ENCODE measurements at places on chromosomes 1 and 21. TPM values are rescaled to one million over a fixed set of nuclear protein-coding genes. Genes with fewer than 3 reads are reported as not detected.

GRCh38 chr1:97907886-97908285 lies 12.9 kb downstream of the DPYD start:
- DNase-seq = no peak

DNA sequence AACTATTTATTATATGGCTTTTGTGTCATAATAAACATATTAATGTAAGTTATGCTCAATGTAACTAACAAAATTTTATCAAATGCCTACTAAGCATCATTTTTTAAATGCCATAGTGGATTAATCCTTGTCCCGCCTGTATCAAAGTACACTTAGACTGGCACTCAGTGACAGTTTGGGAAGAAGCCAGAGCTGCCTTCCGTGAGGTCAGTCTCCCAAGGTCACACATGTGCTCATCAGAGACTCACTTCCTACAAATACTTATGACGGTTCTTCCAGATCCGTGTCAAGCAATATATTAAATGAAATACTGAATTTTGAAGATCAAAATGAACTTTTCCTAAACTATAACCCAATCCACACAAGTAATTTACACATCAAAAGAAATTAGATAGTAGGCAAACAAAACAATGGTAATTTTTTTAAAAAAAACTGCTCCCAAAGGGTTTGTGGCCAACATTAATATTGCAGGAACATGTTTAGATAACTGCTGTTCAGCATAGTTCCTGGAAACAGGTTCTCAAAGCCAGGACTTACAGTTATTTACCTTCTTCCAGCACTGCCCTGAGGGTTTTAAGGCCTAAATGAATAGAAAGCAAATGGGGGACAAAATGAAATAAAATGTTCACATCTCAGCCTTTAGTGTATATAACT lies 27.2 kb downstream of the WLS start:
- DNase-seq = no peak

DNA sequence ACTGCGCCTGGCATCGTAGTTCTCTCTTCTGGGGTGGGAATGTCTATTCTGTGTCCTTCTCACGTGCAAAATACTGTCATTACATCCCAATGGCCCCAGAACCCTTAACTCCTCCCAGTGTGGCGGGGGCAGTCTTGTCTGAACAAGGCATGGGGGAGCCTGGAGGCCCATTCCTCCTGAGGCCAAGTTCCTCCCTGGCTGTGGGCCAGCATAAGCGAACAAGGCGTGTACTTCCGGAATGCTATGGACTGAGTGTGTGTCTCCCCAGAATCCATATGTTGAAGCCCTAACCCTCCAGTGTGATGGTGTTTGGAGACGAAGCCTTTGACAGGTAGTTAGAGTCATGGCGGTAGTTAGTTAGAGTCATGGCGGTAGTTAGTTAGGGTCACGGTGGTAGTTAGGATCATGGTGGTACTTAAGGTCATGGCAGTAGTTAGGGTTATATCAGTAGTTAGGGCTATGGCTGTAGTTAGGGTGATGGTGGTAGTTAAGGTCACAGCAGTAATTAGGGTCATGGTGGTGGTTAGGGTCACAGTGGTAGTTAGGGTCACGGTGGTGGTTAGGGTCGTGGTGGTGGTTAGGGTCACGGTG lies 71.0 kb downstream of the PRKCZ start:
- no peak for DNase-seq

DNA sequence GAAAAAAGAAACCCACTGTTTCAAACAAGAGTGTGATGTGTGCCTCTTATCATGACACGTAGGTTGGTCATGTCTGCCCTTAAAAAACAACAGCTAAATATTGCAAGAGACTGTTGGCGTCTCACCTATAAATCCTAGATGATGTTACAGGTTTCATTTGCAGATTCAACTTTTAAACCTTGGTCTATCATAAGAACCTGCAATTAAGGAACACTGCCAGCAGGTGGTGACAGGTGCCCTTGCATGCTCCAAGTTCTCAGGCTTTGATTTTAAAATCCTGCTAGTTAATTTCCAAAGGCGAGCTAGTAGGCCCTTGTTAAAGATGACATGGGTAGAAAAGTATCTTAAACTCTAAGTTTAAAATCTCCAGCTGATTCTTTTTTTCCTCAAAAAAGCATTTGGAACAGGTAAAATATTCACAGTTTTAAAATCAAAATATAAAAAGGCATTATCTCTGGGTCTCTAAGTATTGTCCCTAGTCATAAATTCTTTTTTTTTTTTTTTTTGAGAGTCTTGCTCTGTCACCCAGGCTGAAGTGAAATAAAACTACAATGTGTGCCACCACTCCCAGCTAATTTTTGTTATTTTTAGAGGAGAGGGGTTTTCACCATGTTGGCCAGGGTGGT lies 39.1 kb downstream of the CLSTN1 start:
- DNase-seq = peak; percentile 53

DNA sequence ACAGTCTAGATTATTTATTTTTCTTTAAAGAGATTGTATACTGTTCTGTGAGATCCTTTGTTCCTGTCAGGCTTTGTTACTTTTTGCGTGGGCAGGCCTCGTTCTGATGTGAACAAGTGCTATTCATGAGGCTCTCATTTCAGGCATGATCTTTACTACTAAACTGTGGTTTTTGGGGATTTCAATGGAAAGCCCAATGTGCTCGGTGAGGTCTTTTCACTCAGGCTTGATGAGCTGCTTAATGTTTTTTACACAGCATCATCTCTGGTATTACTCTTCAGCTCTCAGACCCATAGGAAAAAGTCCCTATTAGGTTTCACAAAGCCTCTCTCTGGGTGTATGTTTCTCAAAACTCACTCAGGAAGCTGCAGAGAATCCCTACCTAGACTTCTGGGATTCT lies 419.4 kb downstream of the GPATCH2 start:
- DNase-seq = no peak

DNA sequence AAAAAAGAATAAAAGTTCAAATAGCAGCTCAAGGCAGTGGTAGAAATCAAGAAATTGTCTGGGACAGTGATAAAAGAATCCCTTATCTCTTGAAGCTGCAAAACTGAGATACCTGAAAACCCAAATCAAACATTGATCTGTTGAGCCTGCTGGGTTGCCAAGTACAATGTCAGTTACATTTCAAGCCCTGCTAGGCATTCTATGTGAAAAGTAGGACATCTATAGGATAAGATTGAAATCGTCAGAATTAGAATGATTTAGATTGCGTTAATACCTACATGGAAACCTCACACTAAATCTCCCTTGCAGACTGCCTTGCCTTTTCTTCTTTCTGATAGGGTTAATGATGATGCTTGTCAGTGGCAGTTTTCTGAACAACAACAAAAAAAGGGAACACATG lies 1684.4 kb upstream of the B3GALT2 start:
- DNase-seq = no peak

DNA sequence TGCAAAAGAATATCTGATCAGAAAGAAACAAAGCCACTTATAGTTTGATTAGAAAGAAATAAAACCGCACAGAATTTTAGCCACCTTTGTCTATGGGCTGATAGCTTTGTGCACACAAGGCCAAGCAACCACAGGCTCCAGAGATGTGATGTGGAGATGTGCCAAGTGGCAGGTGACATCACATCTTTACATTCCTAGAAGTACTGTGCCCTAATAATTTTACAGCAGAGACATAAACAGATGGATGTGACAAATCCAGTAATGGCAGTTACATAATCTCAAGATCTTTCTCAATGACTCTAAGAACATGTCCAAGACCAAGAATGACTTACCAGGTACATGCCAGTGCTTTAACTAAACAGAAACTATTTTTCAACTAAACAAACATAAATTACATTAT lies 159.5 kb downstream of the LTN1 start:
- no peak for DNase-seq

GRCh38 chr1:182292193-182292741 lies 99.3 kb downstream of the GLUL start:
- no peak for DNase-seq

DNA sequence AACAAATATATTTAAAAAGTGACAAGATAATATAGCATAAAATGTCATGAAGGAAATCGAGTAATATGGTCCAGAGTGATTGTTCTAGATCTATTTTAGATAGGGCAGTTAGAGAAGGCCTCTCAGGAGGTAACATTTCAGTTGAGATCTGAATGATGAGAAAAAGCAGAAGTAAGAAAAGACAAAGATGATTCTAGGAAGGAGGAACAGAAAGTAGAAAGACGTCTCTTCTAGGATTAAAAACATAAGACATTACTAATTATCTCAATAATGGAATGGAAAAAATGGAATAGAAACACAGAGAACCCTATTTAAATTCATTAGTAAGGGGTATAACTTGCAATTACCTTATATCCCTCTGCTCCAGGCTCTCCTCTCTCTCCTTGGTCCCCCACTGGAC lies 130.0 kb upstream of the ZNHIT6 start:
- DNase-seq = no peak

GRCh38 chr21:14706712-14707510 lies 160.8 kb upstream of the SAMSN1 start:
- no peak for DNase-seq

DNA sequence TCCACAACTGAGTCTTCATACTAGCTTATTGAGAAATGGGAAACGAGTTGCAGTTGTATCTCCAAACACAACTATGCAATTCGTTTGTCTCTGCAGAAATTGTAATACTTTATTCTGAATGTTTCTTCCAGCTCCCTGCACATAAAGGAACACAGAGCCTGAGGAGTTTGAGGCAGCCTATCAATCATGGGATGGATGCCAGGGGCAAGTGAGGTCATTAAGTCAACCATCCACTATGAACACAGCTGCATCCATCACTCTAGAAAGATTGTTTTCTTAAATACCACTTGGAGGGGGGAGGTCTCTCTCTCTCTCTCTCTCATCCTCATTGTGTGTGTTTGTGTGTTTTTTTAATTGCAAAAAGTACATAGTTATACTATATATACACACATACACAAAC lies 2.9 kb upstream of the PSMB2 start:
- no peak for DNase-seq

GRCh38 chr1:229478852-229479251 lies 29.3 kb downstream of the NUP133 start:
- no peak for DNase-seq

DNA sequence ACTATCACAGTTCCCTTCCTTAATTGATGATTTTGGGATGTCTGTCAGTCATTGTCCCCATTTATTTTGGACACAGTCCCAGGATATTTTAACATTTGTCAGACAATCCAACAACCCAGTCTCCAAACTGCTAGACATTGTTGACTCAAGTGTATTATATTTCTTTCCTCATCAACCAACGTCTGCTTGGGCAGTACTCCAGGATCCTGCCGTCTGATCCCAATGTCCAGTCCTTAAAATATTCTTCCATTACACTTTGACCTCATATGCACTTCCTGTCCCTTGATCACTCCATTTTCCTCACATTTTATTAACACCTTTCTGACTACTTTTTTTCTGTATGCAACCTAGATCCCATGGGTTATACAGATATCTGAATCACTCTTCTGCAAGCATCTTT lies 39.8 kb upstream of the KIAA0040 start:
- DNase-seq = no peak

- no peak for DNase-seq
Observed at GRCh38 chr1:173333581-173333980, 126.5 kb upstream of the TNFSF4 start.

DNA sequence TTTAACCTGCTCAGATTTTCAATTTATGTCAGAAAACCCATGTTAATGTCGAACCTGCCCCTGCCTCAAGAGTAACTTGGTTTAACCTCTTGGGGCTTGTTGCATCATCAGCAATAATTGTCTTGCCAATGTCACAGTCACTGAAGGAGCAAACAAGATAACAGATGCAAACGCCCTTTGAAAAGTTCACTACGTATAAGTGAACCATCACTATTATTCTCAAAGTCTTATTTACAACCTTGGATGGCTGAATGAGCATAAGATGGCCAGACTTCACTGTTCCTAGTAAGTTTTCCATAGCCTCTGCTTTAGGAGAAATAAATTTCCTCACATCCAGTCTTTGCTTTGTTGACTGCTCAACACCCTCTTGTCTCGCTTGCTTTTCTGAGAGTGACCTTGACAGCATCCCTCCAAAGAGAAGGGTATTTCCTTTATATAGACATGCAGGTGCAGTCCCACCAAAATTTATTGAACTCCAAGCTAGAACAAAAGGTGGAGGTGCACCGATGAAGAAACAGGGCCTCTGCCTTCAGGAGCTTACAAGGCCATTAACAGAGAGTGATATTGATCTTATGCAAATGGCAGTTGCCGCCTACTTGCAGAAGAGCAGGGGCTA lies 749 bp upstream of the LRIG2 start:
- no peak for DNase-seq

DNA sequence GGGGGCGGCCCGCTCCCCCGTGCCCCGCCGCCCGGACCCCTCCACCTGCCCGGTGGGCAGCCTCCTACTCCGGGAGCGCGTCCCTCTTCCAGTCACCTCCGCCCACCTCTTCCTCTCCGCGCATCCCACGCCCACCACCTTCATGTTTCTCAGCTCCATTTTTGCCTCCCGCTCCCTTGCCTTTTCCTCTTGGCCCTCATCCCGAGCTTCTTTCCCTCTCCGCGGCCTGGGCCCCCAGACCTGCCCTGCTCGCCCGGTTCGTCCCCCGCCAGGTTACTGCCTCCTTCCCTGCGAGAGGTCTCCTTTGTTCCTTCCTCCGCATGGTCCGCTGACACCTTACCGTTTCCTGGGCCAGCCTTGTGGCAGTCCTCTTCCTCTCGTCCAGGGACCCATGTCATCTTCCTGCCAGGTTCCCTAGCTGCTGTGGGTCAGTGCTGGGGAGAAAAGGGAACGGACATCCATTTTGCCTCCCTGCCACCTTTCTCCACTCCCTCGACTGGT lies 563 bp downstream of the QSOX1 start:
- DNase-seq = no peak

DNA sequence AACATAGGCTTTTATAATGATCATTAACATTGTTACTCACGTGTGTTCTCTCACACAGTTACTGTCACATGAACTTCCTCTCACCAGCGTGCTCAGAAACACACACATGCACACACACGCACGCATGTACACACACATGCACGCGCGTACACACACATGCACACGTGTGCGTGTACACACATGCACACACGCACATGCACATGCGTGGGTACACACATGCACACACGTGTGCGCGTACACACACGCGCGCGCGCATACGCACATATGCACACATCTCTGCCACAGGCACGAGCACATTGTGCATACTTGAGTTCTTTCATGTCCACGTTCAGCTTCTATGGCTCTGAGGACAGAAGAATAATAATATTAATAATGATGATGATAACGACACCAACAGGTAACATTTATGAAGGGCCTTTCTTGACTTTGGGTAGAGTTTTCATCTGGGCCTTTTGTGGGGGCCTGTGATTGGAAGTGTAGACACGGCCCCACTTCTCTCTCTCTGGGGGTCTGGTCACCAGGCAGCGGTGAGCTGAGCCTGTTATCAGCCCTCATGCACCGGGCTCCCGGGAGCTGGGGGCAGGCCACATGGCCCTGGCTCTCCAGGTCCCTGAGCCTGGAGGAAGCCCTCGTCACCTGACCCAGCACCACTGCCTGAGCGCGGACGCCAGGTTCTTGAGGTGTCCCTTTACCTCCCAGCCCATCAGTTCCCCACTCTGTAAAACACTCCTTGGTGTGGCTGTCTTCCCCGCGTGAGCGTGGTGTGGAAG lies 7.0 kb downstream of the EPHA8 start:
- DNase-seq = no peak

- DNase-seq = no peak
Observed at GRCh38 chr1:25662061-25662460, 45.5 kb downstream of the MAN1C1 start.

GRCh38 chr21:41924368-41924754 lies 29.5 kb downstream of the C2CD2 start:
- DNase-seq = peak; percentile 45

- no peak for DNase-seq
Observed at GRCh38 chr21:44303490-44303981, 3.7 kb downstream of the PFKL start.

- DNase-seq = no peak
Observed at GRCh38 chr1:231219422-231220401, 21.3 kb upstream of the GNPAT start.

Gene NUDT4B
- 7.1 TPM for total RNA-seq

Gene SDHB
- 157 TPM for total RNA-seq

Gene PLA2G5
- 9.8 TPM for total RNA-seq

Gene HRNR
- total RNA-seq = not detected
